Fibroblast of lung (primary cell): ENCODE measurements at places on chromosomes 6 and 20. TPM values are rescaled to one million over a fixed set of nuclear protein-coding genes. Genes with fewer than 3 reads are reported as not detected.

DNA sequence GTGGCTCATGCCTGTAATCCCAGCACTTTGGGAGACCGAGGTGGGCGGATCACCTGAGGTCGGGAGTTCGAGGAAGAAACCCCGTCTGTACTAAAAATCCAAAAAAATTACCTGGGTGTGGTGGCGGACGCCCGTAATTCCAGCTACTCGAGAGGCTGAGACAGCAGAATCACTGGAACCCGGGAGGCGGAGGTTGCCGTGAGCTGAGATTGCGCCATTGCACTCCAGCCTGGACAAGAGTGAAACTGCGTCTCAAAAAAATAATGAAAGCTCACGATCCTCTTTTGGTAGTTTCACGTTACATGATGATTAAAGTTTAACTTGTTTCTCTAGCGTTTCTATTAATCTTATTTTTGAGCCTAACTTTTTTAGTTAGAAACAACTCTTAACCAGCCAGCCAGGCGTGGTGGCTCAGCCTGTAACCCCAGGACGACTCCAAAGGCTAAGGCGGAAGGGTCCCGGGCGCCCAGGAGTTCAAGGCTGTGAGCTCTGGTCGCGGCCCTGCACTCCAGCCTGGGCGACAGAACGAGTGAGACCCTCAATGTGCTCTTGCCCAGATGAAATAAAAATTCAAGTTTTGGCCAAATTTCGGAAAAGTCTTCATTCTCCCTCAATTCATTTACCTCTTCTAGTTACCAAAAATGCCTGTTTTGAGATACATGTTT lies 1.2 kb upstream of the WRNIP1 start:
- peaks cover 1% of the 10 kb centered on the region for H3K36me3 ChIP-seq
- DNase-seq = no peak
- H3K4me3 ChIP-seq = peak overlapping the region; percentile 69
- peak overlapping the region; percentile 97 for H3K27ac ChIP-seq
- peaks cover 12% of the 10 kb centered on the region for H3K4me1 ChIP-seq

- H3K4me1 ChIP-seq = no peaks in the 10 kb centered on the region
- no peaks in the 10 kb centered on the region for H3K27me3 ChIP-seq
- H3K27ac ChIP-seq = no peak overlapping the region
These were observed 529.7 kb upstream of the CITED2 start for GRCh38 chr6:139904158-139904533.

DNA sequence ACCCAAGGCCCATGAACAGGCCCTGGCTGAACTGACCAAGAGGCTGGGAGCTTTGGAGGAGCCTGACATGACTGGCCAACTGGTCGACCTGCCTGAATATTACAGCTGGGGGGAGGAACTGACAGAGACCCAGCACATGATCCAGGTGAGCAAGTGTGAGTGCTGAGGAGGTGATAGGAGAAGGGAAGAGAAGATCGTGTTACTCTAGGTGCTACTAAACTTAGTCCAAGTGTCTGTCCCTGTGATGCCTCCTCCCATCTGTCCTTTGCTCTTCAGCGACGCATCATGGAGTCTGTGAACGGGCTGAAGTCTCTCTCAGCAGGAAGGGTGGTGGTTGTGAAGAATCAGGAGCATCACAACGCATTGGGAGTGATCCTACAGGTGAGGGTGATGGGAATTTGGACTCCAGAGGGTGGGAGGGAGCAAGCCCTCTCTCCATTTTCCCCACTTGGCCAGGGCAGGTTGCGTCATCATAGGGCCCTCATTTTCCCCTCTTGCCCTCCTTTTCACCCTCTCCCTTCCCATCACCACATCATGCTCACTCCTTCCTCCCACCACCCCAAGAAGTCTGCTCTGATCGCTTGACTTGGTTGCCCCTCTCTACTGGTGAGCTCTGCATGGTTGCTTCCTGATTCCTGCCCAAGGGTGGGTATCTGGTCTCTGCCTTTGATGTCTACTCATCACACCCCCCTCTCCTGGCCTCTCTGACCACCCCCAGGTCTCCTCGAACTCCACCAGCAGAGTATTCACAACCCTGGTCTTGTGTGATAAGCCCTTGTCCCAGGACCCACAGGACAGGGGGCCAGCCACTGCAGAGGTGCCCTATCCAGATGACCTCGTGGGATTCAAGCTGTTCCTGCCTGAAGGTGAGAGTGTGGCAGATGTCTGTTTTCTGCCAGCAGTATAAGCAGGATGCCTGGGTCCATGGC lies 4.7 kb downstream of the DXO start:
- H3K27me3 ChIP-seq = no peaks in the 10 kb centered on the region
- H3K4me1 ChIP-seq = peaks cover 8% of the 10 kb centered on the region
- H3K27ac ChIP-seq = no peak overlapping the region
- no peak overlapping the region for H3K4me3 ChIP-seq

TULP1 gene
- not detected in 2 replicates for polyA plus RNA-seq

KHDC1 gene
- polyA plus RNA-seq = 5.3 and 7.0 TPM in 2 replicates

DNA sequence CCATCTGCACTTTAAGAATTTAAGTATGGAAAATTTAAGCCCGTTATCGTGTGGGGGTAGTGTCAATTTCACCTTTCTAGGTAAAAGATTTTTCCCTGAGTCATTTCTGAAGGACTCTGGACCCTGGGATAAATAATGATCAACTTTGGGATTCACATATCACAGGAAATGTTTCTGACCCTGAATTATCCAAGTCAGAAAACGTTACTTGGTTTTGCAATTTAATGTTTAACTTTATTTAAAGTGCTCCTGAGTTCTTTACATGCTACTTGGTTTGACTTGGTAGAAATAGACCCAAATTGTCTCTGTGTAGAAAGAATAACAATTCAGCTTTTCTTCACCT lies 1.5 kb upstream of the SLC17A3 start:
- peaks cover 4% of the 10 kb centered on the region for H3K27me3 ChIP-seq
- no peak overlapping the region for H3K4me3 ChIP-seq
- H3K4me1 ChIP-seq = no peaks in the 10 kb centered on the region
- DNase-seq = no peak
- no peak overlapping the region for H3K27ac ChIP-seq
- H3K36me3 ChIP-seq = no peaks in the 10 kb centered on the region

- DNase-seq = no peak
- no peaks in the 10 kb centered on the region for H3K4me1 ChIP-seq
- no peaks in the 10 kb centered on the region for H3K27me3 ChIP-seq
- no peaks in the 10 kb centered on the region for H3K36me3 ChIP-seq
- no peak overlapping the region for H3K27ac ChIP-seq
These were observed 28.8 kb downstream of the RARS2 start for GRCh38 chr6:87561017-87561416.

DNA sequence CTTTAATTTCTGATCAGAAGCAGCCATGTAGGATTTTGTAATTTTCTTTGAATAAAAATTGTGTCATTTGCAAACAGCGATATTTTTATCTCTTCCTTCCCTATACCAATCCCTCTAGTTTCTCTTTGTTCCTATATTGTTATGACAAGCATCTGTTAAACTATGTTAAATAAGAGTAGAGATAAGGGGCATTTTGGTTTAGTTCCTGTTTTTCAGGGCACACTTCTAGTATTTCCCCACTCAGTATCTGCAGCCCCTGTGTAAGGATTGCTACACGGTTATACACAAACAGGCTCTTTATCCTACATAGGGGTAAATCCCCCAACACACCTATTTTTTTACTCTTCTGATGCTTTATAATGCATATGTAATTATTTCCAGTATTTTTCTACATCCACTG lies 42.1 kb downstream of the TRERF1 start:
- no peak for DNase-seq
- H3K4me3 ChIP-seq = no peak overlapping the region
- no peaks in the 10 kb centered on the region for H3K27me3 ChIP-seq
- H3K27ac ChIP-seq = no peak overlapping the region

- H3K27ac ChIP-seq = no peak overlapping the region
- no peaks in the 10 kb centered on the region for H3K27me3 ChIP-seq
- H3K4me3 ChIP-seq = no peak overlapping the region
- H3K36me3 ChIP-seq = no peaks in the 10 kb centered on the region
These were observed 426.8 kb upstream of the ARID1B start for GRCh38 chr6:156350337-156350736.

- H3K4me1 ChIP-seq = no peaks in the 10 kb centered on the region
- DNase-seq = no peak
- no peak overlapping the region for H3K27ac ChIP-seq
- H3K36me3 ChIP-seq = no peaks in the 10 kb centered on the region
- H3K27me3 ChIP-seq = no peaks in the 10 kb centered on the region
These were observed 16.8 kb upstream of the KCNK16 start for GRCh38 chr6:39339096-39339867.

GRCh38 chr20:35883778-35884540 lies 70.3 kb downstream of the SCAND1 start:
- peak; percentile 99 for DNase-seq
- peaks cover 4% of the 10 kb centered on the region for H3K36me3 ChIP-seq
- H3K4me1 ChIP-seq = peaks cover 16% of the 10 kb centered on the region
- H3K27ac ChIP-seq = peak overlapping the region; percentile 93
- H3K27me3 ChIP-seq = no peaks in the 10 kb centered on the region
- H3K4me3 ChIP-seq = no peak overlapping the region

GRCh38 chr20:35311409-35311808 lies 19.2 kb upstream of the FAM83C start:
- no peaks in the 10 kb centered on the region for H3K27me3 ChIP-seq
- no peaks in the 10 kb centered on the region for H3K36me3 ChIP-seq
- peak overlapping the region; percentile 41 for H3K27ac ChIP-seq
- H3K4me1 ChIP-seq = peaks cover 58% of the 10 kb centered on the region
- no peak overlapping the region for H3K4me3 ChIP-seq

- H3K27me3 ChIP-seq = no peaks in the 10 kb centered on the region
- no peak overlapping the region for H3K4me3 ChIP-seq
- no peak overlapping the region for H3K27ac ChIP-seq
- no peak for DNase-seq
These were observed 33.4 kb upstream of the IL17A start for GRCh38 chr6:52152711-52153160.

- DNase-seq = no peak
- H3K36me3 ChIP-seq = no peaks in the 10 kb centered on the region
- H3K4me3 ChIP-seq = peak overlapping the region; percentile 94
- H3K4me1 ChIP-seq = peaks cover 5% of the 10 kb centered on the region
These were observed 1.7 kb upstream of the FBXO5 start for GRCh38 chr6:152984513-152984872.

- no peaks in the 10 kb centered on the region for H3K36me3 ChIP-seq
- no peak for DNase-seq
- no peaks in the 10 kb centered on the region for H3K27me3 ChIP-seq
- H3K27ac ChIP-seq = no peak overlapping the region
These were observed 162.5 kb downstream of the TRMT11 start for GRCh38 chr6:126148853-126149252.

GRCh38 chr6:32975886-32976285 lies 7.5 kb downstream of the BRD2 start:
- H3K4me1 ChIP-seq = peaks cover 5% of the 10 kb centered on the region
- no peak overlapping the region for H3K27ac ChIP-seq
- peaks cover 48% of the 10 kb centered on the region for H3K36me3 ChIP-seq
- H3K27me3 ChIP-seq = no peaks in the 10 kb centered on the region
- peak overlapping the region; percentile 98 for H3K4me3 ChIP-seq

TAAR6 gene
- not detected in 2 replicates for polyA plus RNA-seq

- DNase-seq = no peak
- H3K27ac ChIP-seq = no peak overlapping the region
- no peaks in the 10 kb centered on the region for H3K36me3 ChIP-seq
These were observed 32.6 kb upstream of the FUCA2 start for GRCh38 chr6:143544011-143544696.

- H3K27me3 ChIP-seq = peaks cover 4% of the 10 kb centered on the region
- no peak for DNase-seq
- no peaks in the 10 kb centered on the region for H3K36me3 ChIP-seq
- no peaks in the 10 kb centered on the region for H3K4me1 ChIP-seq
These were observed 32.3 kb upstream of the CD83 start for GRCh38 chr6:14085176-14085787.

GRCh38 chr6:38524436-38525145 lies 115.1 kb downstream of the BTBD9 start:
- H3K36me3 ChIP-seq = no peaks in the 10 kb centered on the region
- no peaks in the 10 kb centered on the region for H3K27me3 ChIP-seq
- no peak overlapping the region for H3K27ac ChIP-seq
- no peak overlapping the region for H3K4me3 ChIP-seq
- H3K4me1 ChIP-seq = no peaks in the 10 kb centered on the region

C6orf15 gene
- polyA plus RNA-seq = not detected in 2 replicates

DNA sequence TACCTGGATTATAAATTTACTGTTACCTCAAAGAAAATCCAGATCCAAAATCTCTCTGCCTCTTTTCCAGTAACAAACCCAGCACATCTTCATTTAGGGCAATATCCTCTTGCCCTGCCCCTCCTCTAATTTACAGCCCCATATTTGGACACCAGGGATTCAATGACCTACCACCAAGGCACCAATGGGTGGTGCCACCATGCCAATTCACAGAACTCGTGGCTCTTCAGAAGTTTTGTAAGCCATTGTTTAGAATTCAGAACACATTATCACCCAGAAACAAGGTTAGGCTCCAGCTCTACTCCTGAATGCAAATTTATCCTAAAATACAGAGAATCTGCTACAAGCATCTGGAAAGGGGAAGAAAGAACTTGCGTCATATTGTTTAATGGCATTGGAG lies 67.8 kb upstream of the SASH1 start:
- no peaks in the 10 kb centered on the region for H3K27me3 ChIP-seq
- no peak overlapping the region for H3K4me3 ChIP-seq
- no peaks in the 10 kb centered on the region for H3K36me3 ChIP-seq
- H3K4me1 ChIP-seq = no peaks in the 10 kb centered on the region
- H3K27ac ChIP-seq = no peak overlapping the region
- no peak for DNase-seq

FOXC1 gene
- 2.3 TPM in 2 replicates for polyA plus RNA-seq

ZNFX1 gene
- polyA plus RNA-seq = 13.7 and 13.9 TPM in 2 replicates

MUCL3 gene
- polyA plus RNA-seq = 0.01 TPM in 1 of 2 replicates, not detected in the other

DNA sequence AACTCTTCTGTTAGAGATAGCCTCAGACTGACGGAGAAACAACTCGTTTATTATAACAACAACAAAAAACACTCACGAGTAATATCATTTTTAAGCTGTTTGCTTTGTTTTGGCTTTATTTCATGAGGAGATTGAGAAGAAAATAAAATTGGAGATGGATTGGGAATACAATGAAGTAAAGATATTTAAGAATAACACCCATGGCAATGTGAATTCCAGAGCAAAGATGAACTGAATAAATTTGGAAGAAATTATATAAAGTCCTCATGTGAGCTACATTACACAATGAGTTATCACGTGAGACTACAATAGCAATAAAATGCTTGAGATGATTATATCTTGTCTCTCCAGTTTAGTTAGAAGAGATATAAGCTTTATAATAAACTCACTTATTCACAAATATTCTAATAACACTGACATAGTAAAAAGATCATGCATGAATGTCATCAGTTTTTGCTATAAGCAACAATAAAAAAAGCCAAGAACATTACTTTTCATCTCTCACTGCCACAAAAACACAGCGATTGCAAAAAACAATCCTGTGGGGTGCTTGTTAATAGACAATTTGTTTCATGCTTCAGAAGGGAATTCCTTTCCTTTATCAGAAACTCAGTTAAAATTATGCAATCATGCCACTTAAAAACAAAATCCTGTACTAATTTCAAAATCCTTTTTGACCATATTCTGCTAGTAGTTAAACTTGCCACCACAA lies 696.7 kb upstream of the MARCKS start:
- no peaks in the 10 kb centered on the region for H3K36me3 ChIP-seq
- no peak for DNase-seq
- no peak overlapping the region for H3K4me3 ChIP-seq
- no peaks in the 10 kb centered on the region for H3K4me1 ChIP-seq
- H3K27me3 ChIP-seq = no peaks in the 10 kb centered on the region

GRCh38 chr20:40160097-40160550 lies 528.9 kb downstream of the MAFB start:
- no peak overlapping the region for H3K4me3 ChIP-seq
- DNase-seq = no peak
- no peaks in the 10 kb centered on the region for H3K27me3 ChIP-seq
- H3K27ac ChIP-seq = no peak overlapping the region

GRCh38 chr6:134173366-134173725 lies 120.9 kb upstream of the SLC2A12 start:
- no peaks in the 10 kb centered on the region for H3K27me3 ChIP-seq
- H3K36me3 ChIP-seq = peaks cover 19% of the 10 kb centered on the region
- peak; percentile 11 for DNase-seq
- H3K4me3 ChIP-seq = peak overlapping the region; percentile 99
- peak overlapping the region; percentile 90 for H3K27ac ChIP-seq
- peaks cover 11% of the 10 kb centered on the region for H3K4me1 ChIP-seq

ENPP5 gene
- polyA plus RNA-seq = 0.16 and 1.4 TPM in 2 replicates
